ENCODE measurements at places on chromosomes 3 and 15.

DNA sequence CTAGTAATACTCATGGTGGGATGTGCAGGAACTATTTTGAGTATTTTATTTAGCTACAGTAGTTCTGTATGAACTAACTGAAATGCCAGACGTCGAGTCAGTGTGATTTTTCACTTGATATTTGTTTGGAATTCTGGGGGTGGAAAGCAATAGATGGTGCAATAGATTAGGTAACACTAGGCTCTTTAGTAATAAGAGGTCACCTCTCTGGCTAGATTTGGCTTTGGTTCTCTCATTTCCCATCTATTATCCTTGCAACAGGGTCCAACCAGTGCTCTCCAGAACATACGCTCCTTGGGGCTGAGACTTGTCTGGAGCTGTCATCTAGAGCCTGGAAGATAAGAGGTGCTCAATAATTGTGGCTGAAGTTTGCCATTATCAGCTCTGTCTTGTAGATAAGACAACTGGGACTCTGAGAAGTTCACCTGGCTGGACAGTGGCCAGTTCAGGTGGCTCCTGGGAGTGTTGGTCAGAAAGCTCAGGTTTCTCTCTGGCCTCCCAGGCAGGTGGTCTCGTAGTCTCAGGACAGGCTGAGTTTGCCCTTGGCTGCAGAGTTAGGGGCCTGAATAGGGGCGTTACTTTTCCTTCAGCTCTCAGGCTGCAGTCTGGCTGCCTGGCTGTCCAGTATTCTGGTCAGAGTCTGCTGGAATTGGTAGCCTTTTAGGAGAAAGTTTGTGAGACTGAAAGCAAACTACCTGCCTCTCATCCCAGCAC, 277.5 kb upstream of the RGMA start:
- no peak for DNase-seq

DNA sequence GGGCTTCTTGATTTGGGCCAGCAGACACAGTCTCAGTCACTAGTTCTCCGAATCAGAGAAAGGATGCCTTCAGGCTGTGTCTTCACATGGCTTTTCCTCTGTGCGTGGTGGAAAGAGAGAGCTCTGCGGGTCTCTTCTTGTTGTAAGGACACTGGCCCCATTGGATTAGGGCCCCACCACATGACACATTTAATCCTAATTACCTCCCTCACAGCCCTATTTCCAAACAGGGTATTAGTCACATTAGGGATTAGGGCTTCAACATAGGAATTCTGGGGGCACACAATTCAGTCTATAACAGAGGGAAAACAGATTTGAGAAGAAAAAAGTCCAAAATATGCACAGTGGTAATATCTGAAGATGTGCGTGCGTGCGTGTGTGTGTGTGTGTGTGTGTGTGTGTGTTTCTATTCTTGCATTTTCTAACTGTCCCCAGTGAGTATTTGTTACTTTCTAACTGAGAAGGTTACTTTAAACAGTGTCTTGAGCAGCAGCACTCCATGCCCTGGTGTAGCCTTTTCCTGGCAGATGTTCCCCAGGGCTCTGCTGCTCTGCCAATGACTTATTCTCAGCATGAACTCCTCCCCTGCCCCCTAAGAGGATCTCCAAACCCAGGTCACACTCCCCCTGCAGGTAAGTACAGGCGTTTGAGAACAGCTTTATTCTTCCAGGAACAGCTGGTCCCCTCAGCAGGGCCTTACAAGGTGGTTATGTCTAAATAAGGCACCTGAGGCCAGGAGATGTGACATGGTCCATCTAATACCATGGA, 72.9 kb downstream of the RPL39L start:
- DNase-seq, result no peak

GRCh38 chr3:116749388-116749787, 39.8 kb downstream of the TUSC7 start:
- DNase-seq, result no peak

DNA sequence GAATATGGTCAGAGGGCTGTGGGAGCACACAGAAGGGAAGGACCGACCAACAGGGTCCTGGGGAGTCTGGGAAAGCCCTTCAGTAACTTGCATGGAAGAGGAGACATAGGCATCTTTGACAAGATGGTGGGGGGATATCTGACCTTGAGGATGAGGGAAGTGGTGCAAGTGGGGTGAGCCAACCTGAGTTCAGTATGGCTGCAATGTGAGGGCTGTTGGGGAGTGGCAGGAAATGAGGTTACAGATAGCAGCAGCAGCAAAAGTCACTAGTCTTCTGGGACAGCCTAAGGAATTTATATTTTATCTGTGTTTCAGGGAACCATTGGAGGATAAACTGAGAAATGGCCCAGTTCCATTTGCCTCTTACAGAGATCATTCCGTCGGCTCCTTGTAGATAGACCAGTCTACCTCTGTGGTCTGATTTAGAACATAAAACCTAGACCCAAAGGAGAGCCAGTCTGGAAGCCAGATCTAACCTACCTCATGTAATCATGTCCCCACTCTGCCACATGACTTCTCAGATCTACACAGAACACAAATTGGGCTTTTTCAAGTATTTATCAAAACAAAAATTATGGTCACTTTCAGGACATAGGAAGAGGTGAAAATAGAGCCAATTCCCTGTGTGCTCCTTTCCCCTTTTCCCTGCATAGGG, 75.6 kb downstream of the ST6GAL1 start:
- no peak for DNase-seq

DNA sequence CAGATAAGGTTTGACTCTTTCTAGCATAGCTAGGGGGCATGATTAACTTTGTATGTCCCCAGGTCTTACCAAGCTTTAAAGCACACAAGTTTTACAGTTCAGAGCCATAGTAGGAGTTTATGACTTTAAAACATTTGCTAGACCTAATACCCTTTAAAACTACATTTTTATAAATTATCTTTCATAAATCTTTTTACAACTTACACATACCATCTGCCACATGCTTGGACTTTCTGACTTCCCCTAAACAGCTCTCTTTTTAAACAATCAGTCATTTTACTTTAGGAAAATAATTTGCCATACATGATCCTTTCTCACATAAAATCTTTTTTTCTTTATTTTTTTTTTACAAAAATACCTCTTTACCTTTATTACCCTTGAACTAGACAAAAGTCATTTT, 735.3 kb upstream of the CADM2 start:
- DNase-seq, result no peak

GRCh38 chr3:40695848-40696247, 171.1 kb downstream of the ZNF621 start:
- no peak for DNase-seq

- DNase-seq, result no peak
Observed at GRCh38 chr3:38017445-38018295, 11.8 kb downstream of the PLCD1 start.

- DNase-seq, result no peak
Observed at GRCh38 chr15:92620991-92621390, 34.6 kb downstream of the FAM174B start.

GRCh38 chr15:50107591-50108408, 11.2 kb downstream of the ATP8B4 start:
- no peak for DNase-seq

DNA sequence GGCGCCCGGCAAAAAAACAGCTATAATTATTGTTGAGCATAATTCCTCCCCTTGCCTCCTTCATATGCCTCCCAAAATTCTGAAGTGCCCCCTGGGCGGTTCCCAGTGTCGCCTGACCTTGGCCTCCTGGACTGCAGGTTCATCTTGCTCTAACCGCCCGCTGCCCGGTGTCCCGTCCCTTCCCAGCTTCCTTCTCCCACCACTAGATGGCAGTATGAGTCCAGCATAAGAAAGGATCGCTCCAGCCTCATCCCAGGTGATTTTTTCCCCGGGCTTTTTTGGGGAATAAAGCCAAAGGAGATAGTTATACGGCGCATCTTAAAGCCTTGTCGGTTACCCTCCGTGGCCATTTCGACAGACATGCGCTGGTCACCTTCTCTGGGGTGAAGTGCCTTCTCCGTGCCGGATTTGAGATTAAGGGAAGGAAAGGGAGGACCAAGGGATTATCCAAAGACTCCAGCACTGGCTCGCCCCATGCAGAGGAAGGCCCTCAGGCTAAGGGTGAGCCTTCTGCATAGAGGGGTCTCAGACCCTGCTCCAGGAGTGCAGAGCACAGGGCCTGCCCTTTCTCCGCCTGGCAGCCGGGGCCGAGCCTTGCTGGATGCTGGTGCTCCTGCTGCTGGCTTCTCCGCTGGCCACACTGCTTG, 45.8 kb upstream of the TRA2B start:
- no peak for DNase-seq

DNA sequence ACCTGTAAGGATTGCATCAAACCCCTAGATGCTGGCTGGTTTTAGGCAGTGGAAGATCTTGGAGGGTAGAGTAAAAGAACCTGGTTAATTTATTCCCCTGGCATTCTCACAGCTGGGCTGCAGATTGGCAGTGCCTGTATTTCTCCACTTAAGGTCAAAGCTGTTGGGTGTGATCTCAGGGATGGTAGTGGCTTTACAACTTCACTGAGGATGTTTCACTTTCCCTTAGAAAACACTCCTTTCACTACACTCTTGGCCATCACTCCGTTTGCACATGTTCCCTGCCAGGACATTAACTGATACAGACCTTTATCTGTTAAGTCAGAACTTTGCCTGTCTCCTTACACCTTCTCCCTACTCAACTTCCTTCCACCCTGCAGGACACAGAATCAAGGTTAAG, 779.1 kb upstream of the SEMA6D start:
- DNase-seq, result no peak

GRCh38 chr3:13364602-13365271, 55.4 kb downstream of the NUP210 start:
- DNase-seq, result no peak

DNA sequence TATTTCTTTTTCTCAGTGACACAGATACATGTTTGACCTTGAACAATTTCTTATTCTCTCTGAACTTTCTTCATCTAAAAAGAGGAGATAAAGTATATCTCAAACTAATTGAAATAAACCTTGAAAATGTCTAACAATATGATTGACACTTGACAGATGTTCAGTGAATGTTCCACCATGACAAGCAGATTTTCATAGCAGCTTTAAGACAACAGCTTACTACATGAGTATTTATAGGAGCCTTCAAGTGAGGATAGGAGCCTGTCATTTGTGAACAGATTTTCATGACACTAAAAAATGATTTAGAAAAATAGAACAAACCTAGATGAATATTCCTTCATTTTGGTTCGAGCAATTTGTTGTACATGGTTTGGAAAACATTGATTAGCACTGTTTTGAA, 13.3 kb downstream of the SYN2 start:
- no peak for DNase-seq

DNA sequence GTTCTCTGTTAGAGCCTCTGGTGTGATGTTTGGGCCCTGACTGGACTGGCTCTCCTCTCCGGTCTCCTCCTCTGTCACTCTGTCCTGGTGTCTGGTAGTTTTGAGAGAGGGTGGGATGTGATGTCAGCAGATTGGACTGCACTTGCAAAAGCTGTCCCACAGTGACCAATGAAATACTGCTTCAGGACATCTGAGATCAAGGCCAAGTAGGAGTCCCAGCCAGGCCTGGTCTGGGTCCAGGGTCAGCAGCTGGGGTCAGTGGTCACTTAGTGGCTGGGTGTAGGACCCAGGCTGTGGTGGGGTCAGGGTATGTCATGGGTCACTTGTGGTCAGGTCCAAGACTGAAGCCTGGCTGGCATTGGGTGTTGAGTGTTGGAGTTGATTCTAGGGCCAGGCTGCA, 20.9 kb downstream of the ALDH1L1 start:
- no peak for DNase-seq

DNA sequence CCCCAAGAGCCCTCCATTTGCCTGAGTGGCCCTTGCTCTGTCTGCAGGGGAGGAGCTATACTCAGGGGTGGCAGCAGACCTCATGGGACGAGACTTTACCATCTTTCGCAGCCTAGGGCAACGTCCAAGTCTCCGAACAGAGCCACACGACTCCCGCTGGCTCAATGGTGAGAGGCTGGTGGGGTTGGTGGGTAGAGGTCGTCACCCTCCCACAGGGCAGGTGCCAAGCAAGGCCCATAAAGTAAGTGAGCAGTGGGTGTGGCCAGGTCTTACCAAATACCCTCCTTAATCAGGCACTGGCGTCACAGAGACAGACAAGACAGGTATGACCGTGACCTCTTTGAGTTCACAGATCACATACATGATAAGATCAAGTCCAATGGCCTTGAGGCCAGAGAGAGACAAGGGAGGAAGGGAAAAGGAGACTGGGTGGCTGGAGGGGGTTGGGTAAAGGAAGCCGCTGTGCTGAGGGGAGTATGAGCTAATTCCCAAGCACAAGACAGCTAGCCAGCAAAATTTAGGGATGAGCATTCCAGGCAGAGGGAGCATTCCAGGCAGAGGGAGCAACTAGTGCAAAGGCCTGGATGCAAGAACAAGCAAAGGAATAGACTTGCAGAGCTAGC, 2.5 kb downstream of the SEMA3B start:
- no peak for DNase-seq

GRCh38 chr15:42504631-42505030, 9.2 kb downstream of the SNAP23 start:
- DNase-seq, result no peak

DNA sequence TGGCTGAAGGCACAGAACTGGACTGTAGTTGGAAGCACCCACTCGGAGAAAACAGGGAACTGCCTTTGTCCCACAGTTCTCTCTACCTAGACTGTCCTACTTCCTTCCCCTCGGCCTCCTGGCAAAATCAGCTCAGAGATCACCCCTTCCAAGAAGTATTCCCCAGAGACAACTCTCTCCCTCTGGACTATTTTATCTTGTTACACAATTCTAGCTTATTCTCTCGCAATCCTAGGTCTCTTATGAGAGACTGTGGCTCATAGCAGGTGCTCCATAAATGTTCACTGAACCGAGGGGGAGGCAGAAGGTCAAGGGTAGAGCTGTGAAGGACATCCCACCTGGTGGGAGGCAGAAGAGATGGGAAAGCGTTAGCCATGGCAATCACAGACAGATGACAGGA, 10.6 kb downstream of the HEG1 start:
- DNase-seq, result no peak

- DNase-seq, result no peak
Observed at GRCh38 chr15:57565311-57565710, 26.4 kb upstream of the MYZAP start.

DNA sequence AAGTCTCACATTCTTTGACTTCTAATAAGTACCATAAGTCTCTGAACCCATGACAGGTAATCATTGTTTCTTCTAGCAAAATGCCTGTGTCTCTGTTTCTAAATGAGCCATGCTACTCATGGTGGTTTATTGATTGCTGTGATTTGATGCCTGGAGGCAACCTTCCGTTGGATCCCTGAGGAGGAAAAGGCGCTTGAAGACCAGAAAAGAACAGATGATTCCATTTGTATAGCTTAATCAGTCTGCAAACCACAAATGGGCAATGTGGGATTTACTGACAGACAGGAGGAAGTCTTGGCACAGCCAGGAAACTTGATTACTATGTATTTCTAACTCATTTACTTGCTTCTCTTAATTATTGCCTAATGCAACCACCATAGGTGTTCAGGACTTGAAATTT, 103.1 kb upstream of the MRPL3 start:
- DNase-seq, result no peak

GRCh38 chr3:130700541-130700940, 46.1 kb downstream of the PIK3R4 start:
- DNase-seq, result no peak

- DNase-seq, result no peak
Observed at GRCh38 chr3:107201146-107201545, 176.1 kb upstream of the CCDC54 start.

GRCh38 chr15:67184208-67184925, 70.1 kb downstream of the AAGAB start:
- no peak for DNase-seq

Data from HS-5 (cell line).